ENCODE measurements at places on chromosomes 11 and 22. TPM values are rescaled to one million over a fixed set of nuclear protein-coding genes. Genes with fewer than 3 reads are reported as not detected.

The MAFF gene
- total RNA-seq = 8.2 TPM

The FAM83F gene
- total RNA-seq = 2.7 TPM

The TAF6L gene
- total RNA-seq = 20.4 TPM

The HEPHL1 gene
- under 0.01 TPM for total RNA-seq

The IGLL5 gene
- total RNA-seq = not detected
